ENCODE measurements at places on chromosomes 4 and X.

GRCh38 chr4:8067945-8068896, 90.4 kb downstream of the ABLIM2 start:
- DNase-seq = no peak

DNA sequence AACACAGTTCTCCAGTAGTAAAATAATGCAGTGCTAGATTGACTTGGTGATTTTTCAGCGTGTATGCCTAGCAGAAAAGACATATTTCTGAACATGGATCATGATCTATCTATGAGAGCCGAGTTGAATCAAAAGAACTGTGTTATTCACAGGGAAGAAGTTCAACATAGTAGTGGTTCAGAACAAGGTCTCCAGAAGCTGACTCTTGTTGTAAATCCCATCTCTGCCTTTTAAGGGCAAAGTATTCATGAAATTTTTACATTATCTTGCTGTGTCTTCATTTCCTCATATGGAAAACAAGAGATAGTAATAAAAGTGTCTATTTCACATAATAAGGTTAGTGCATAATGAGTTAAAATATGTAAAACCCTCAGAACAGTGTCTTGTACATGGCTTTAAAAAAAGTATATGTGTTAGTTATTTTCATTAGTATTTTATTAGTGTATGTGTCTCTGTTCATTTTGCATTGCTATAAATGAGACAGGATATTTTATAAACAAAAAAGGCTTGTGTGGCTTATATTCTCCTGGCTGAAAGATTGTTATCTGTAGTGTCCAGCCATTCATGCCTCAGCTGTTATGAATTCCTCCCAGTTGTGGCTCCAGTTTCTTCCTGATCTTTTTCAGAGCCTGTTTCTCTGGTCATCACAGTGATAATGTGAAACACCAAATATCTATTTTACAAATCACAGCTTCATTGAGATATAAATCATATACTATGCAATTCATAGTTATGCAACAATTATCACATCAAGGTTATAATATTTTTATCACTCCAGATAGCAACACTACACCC, 1351.2 kb downstream of the STIM2 start:
- DNase-seq = no peak

- no peak for DNase-seq
Measured at GRCh38 chr4:41963105-41963504, 18.5 kb upstream of the DCAF4L1 start.

- no peak for DNase-seq
Measured at GRCh38 chr4:164169591-164169990, 584.3 kb upstream of the SMIM31 start.

DNA sequence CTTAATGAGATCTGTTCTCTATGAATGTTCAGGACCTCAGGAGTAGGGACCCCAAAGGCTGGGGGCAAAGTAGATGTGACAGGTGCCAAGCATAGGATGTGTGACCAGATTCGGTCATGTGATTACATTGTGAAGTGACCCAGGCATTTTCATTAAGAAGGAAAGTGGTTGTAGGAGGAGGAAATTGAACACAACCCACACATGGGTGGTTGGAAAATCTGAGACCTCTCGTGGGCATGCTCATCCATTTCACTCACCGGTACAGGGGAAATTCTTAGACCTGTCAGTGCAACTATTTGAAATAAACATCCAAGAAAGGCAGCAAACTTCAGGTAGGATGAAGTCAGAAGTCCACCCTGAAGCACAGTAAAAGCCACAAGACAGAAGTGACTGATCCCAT, 43.5 kb upstream of the CD99 start:
- no peak for DNase-seq

DNA sequence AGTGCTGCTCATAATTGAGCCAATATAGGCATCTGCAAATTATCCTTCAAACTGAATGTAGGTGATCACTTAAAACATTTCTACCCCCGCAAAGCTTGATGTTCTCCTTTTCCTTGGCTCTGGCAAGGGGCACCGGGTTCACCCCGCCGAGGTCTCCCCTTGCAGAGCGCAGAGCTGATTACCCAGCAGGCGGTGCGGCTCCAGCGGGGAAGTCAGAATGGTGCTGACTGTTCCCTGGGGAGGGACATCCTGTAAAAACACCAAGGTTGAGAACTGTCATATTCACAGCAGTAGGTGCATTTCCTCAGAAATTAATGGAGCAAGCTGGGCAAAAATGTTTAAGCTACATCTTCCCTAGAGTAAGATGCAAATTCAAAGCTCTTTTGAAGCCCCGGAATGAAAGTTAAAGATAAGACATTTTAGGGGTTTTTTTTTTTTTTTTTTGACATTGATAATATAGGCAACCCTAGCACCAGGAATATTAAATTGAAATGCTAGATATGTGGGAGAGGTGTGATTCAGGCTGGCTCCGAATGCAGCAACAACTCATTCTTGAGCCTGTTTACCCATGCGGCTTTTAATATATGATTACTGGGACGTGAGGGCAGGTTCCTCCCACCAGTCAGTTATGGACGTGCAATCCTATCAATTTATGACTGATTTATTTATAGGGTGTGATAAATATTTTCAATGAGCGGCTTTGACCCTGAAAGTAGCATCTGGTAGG, 767.3 kb upstream of the TENM3 start:
- DNase-seq = no peak

- no peak for DNase-seq
Measured at GRCh38 chr4:68576272-68577125, at the start of gene UGT2B17. TSS of gene UGT2B17 (minus strand) at chr4:68576322. CDS start at chr4:68568484, 7,838 bp downstream.

DNA sequence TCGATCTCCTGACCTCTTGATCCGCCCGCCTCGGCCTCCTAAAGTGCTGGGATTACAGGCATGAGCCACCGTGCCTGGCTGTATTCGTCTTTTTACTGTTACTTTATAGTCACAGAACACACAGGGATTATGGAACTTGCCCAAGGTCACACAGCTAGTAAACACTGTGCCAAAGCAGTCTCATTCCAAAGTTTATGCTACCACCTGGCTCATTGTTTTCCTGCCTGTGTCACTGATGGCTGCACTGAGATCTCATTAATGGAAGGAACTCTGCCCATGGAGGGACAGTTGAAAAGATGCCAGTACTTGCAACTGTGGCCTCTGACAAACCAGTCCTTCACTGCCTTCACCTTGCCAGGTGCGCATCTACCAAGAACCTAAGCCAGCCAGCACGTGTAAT, 517.7 kb downstream of the BCOR start:
- no peak for DNase-seq

- no peak for DNase-seq
Measured at GRCh38 chr4:41384992-41385391, 128.3 kb downstream of the UCHL1 start.

DNA sequence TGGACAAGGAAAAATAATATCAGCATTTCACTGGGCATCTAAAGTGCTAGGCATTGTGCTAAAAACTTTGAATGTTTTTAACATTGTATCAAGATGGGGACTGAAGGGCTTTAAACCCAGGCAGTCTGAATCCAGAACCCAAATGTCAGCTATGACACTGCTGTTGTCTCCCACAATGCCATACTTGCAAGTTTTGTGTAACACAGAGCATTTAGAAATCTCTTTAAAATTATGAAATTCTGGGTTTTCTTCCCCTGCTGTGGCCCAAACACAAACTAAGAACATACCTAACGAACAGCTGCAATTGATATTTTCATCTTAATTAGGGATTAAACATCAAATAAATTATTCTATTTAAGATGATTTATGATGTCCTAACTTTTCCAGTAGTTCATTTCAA, 66.8 kb upstream of the LSM6 start:
- DNase-seq = no peak

DNA sequence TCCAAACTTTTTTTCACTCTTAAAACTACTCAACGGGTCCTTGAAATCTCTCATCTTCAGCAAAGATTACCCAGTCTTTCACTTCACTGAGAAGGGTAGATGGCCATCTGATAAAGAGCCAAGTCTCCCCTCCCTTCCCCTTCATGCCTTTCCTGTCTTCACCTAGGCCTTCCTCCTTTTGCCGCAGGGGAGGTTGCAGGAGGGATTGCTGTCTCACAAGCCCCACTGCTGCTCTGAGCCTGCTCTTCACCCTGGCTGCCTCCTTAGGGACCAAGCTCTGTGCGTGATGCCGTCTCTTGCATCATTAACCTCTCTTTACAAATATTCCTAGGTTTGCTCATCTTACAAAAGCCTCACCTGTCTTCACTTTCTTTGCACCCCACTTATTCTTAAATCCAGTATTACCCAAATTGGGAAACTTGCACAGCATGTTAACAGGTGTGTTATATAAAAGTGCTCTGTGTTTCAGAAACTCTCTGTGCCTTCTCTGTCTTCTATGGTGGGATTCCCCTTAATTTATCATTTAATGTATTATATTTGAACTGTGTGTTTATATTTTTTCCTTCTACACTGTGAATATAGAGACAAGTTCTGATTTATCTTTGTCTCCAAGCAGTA, 3.8 kb downstream of the ZFX start:
- DNase-seq = no peak

All from NCI-H748 treated with DMSO at 0.1 percent for 48 hours (cell line).